ENCODE measurements at places on chromosomes 3 and 15.

DNA sequence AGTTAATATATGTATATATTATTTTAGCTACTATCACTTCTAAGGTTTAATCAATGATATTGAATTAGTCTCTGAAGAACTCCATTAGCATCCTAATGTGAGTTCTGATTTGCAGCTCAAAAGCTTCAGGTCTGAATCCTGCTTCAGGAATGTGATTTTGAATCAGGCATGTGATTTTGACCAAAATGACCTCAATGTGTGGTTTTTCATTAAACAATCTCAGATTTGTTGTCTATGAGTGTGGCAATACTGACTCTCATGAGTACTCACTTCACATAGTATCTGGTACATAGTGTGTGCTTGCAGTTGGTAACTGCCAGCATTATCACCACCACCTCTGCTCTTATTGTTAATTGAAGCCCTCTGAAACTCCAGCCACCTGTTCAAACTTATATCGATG, 251.0 kb downstream of the KCNH8 start:
- DNase-seq, result no peak

- no peak for DNase-seq
Measured at GRCh38 chr15:40366457-40367370, 8.7 kb downstream of the DISP2 start.

- DNase-seq, result no peak
Measured at GRCh38 chr3:106104078-106104477, 235.3 kb upstream of the CBLB start.

GRCh38 chr15:67838789-67839332, 984 bp downstream of the RNU6-1 start:
- no peak for DNase-seq
